ENCODE measurements at places on chromosomes 13 and 19.

DNA sequence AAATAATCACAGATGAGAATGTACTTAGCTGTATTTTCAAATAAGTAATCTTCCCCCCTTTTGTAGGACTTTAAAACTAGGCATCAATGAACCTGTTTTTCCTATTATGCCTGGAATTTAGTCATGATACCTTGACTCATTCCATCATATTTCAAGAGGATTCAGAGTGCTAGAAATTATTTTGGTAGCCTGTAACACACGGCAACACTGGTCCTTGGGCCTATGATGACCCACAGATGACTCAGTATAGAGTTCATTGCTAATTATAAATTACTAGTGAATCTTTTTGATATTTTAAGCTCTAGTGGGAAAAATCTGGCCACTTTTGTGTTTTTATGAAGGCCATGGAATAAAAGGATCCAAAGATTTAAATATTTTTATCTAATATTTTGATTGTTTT, 26.0 kb upstream of the GARRE1 start:
- no peak for DNase-seq

DNA sequence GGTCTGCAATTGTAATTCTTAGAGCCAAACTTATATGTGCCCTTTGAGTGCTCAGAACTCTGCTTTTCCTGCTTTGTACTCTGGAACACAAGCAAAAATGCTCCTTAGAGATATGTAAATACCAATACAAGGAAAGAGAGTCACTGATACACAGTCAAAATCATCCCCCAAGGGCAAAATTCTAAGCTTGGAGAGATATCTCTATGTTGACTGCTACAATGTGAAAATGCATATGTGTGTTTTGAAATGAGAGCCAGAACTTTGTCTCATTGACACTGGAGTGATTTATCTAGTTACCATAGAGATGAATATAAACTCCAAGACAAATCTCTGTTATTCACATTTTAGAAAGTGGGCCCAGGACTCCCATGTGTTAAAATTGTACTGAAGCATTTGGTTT, 494.8 kb upstream of the SLITRK1 start:
- no peak for DNase-seq

DNA sequence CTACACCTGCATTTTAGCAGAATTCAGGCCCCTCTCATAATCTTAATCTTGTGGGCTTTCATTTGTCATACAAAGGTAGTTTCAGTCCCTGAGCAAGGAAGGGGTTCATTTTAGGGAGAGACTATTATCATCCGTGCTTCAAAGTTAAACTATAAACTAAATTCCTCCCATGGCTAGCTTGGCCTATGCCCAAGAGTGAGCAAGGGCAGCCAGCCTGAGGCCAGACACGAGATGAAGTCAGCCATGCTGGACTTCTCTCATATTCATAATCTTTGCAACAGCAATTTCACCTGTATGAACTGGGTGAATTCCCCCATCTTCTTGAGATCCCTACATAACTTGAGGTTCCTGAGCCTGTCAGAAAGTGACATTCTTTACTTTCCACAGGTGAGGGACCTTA, 13.0 kb downstream of the ERICH4 start:
- DNase-seq = no peak

GRCh38 chr13:106796280-106797047, 228.5 kb upstream of the ARGLU1 start:
- DNase-seq = no peak

GRCh38 chr19:50269653-50270052, 59.5 kb downstream of the KCNC3 start:
- DNase-seq = no peak

GRCh38 chr19:46016426-46017094, 6.3 kb downstream of the PGLYRP1 start:
- peak; percentile 85 for DNase-seq

- DNase-seq = peak; percentile 43
Measured at GRCh38 chr13:113854238-113855011, 9.5 kb downstream of the GAS6 start.

GRCh38 chr19:47707135-47707925, 5.9 kb upstream of the EHD2 start:
- peak; percentile 83 for DNase-seq

DNA sequence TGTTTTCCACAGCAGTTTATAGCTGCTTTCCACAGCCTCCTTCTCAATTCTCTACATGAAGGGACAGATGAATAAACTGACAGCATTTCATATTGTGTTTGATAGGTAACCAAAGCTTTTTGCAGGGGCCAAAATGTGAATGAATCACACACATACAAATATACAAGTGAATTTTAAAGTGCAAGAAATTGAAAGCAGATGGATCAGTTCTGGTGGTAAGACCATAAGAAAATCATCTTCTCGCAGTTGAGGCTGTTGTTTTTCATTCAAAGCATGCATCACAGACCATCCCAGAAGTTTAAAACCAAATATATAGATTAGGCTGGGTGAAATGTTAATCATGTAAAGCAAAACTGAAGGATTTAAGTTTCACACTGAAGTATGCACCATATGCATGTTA, 1569.4 kb downstream of the PCDH9 start:
- DNase-seq = no peak

GRCh38 chr19:5948752-5949564, 29.0 kb downstream of the RANBP3 start:
- DNase-seq = no peak

GRCh38 chr13:48334534-48335127, 31.1 kb downstream of the RB1 start:
- no peak for DNase-seq

DNA sequence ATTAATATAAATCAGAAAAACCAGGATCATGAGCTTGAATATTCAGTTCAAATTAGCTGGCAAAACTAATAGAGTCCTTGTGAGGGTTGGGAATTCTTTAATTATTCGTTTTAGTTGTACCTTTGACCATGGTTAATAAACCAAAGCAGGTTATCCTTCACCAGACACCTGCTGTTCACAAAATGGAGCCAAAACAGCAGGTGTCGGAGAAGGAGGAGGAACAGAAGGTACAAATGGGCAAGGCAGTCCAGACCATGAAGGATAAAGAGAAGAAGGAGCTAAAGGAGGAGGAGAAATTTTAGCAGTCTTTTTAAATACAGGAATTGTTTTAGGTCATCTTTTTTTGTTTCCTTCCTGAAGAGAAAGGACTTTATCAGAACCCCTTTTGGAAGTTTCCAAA, 106.1 kb downstream of the NHLRC3 start:
- DNase-seq = no peak

GRCh38 chr13:112648101-112648500, 41.7 kb upstream of the ATP11A start:
- DNase-seq = no peak

DNA sequence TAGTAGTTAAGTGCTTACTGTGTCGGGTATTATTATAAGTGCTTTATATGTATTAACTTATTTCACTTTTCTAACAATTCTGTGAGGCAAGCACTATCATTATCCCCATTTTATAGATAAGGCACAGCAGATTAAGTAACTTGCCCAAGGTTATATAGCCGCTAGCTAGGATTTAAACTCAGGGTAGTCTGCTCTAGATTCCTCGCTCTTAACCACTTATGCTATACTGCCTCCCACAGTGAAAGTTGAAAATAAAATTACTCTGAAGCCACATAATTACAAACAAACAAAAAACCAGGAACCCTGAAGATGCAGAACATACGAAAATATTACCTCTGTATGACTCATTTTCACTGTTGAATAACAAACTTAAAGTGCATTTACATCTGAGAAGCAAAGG, 3.9 kb downstream of the TEX30 start:
- no peak for DNase-seq

- DNase-seq = no peak
Measured at GRCh38 chr13:19663416-19663979, 30.0 kb downstream of the MPHOSPH8 start.

GRCh38 chr13:110242615-110243014, 64.3 kb downstream of the COL4A1 start:
- no peak for DNase-seq

- DNase-seq = no peak
Measured at GRCh38 chr13:45040622-45041021, 51.3 kb downstream of the GPALPP1 start.

- peak; percentile 67 for DNase-seq
Measured at GRCh38 chr19:50537769-50538230, 24.1 kb upstream of the ASPDH start.

GRCh38 chr13:28659621-28659970, 666 bp downstream of the POMP start:
- DNase-seq = no peak

DNA sequence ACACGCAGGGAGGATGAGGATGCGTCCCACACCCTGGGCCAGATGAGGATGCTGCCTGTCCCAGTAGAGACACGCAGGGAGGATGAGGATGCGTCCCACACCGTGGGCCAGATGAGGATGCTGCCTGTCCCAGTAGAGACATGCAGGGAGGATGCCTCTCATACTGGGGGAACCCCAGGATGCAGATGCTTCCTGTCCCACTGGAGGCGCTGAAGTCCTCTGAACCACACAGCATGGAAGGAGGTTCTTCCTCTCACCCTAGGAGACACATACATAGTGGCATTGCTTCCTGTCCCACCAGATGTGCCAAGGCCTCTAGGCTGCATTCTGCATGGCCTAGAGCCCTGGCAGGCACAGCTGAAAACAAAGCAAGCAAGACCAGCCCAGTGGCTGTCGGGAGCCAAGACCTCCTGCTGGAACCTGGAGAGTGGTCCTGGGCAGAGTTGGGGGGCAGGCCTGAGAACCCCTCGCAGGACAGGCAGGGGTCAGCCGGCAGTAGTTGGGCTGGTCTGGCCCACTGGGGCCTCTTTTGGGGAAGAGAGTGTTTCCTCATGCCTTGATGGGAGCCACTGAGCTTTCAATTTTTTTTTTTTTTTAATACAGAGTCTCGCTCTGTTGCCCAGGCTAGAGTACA, 4.3 kb downstream of the HPN start:
- peak; percentile 50 for DNase-seq

- DNase-seq = peak; percentile 29
Measured at GRCh38 chr19:42216653-42217519, 591 bp downstream of the DEDD2 start.

- no peak for DNase-seq
Measured at GRCh38 chr19:29858621-29859020, 46.8 kb downstream of the CCNE1 start.

- DNase-seq = no peak
Measured at GRCh38 chr19:23528376-23528775, 133.1 kb upstream of the ZNF91 start.

DNA sequence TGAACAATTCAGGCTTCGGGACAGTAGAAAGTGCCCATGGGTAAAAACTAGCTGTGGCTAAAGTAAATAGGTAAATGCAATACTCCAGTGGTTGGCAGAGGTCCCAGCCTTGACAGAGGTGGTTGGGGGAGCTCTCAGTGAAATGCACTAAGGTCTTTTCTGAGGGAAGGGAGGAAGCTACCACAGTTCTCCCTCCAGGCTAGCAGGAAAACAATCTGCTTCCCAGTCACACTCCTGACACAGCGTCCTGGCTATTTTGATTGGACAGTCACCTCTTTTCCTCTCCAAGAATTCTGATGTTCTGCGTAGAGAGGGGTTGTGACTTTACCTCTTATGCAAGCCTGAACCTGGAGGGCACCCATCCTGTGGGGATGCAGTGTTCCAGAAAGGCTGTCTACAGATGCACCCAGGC, 128.7 kb downstream of the CYSLTR2 start:
- no peak for DNase-seq

- peak; percentile 79 for DNase-seq
Measured at GRCh38 chr19:42420055-42420544, 7.1 kb downstream of the LIPE start.

DNA sequence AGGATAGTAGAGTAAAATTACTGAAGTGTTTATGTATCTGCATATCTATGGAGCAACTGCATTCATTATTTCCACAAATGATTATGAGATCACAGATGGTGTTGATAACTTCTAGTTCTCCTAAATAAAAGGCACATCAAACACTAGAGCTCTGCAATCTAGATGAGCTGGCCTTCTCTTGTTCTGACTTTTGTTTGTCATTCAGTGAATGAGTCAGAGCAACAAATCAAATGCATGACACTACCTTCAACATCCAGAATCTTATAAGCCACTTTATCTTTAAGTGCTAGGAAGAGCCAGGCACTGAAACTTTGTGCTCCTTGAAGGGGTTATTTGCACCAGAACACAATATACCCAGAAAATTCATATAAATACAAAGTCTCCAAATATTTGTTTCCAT, 456.0 kb downstream of the PCDH17 start:
- no peak for DNase-seq

DNA sequence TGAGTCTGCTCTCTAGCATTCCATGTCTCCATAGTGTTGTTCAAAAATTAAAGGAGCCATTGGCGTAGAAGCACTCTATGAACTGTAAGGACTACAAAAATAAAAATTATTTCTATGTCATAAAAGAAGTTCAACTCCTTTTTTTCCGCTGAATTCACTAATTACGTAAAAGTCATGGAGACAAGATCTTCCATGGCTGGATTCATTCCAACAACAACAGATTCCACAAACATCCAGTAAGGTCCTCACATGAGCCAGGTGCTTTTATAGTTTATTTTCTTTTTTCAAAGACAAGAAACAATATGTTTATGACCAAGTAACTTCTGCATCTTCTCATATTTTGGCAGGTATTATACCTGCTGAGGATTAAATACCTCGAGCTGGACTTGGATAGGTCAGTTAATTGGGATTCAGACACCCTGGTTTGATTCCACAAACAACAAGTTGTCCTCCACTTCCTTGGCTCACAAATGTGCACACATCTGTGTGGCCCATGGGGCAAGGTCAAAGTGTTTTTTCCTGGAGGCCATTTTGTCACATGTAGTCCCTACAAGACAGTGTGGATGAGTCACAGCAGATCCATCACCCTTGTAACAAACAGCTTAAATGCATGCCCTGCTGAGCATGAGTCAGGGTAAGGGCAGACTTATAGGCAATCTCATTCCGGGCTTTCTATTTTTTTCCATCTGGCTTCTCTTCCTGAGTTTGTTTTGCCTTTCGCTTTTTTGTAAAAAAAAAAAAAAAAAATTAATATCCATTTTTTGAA, 475.6 kb downstream of the COG6 start:
- DNase-seq = no peak

- DNase-seq = no peak
Measured at GRCh38 chr13:104309431-104309830, 1243.2 kb upstream of the SLC10A2 start.

DNA sequence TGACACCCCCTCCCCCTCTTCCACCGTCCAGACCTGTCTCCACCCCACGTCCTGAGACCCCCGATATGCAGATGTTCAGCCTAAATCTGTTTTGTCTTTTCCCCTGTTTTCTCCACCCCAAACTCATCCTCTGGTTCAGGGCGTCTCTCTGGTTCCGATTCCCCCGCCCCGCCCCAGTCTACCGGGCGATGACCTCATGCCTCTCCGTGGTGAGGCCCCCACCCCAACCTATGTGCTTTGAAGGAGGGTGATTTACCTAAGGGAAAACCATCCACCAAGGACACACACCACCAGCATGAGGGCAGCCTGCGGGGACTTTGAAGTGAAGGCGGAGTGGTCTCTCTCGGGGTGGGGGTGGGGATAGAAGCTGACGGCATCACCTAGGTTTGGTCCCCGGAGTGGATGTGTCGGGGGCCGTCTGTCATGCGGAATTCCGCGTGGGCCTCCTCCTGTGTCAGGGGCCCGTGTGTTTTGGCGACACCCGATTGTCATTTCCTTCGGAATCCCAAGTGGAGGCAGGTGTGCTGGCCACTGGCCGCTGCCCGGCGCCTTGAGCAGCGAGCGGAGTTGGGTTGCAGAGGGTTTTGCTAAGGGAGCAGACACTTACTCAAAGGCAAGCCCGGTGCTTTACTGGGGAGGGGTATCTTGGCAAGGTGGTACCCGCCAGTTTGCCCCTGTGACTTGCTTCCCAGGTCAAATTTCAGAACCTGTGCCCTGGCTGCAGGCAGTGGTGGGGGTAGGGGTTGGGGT, 1.4 kb downstream of the FZR1 start:
- DNase-seq = no peak

GRCh38 chr19:37928527-37929286, 21.7 kb downstream of the SIPA1L3 start:
- DNase-seq = no peak

- DNase-seq = no peak
Measured at GRCh38 chr19:43673637-43674036, 3.7 kb upstream of the PLAUR start.

Measured in activated naive CD4-positive, alpha-beta T cell treated with anti-CD3 and anti-CD28 coated beads, Interleukin-2, amount 50 U/mL, for 72 hours (primary cell).